ENCODE measurements at places on chromosomes 4 and X.

DNA sequence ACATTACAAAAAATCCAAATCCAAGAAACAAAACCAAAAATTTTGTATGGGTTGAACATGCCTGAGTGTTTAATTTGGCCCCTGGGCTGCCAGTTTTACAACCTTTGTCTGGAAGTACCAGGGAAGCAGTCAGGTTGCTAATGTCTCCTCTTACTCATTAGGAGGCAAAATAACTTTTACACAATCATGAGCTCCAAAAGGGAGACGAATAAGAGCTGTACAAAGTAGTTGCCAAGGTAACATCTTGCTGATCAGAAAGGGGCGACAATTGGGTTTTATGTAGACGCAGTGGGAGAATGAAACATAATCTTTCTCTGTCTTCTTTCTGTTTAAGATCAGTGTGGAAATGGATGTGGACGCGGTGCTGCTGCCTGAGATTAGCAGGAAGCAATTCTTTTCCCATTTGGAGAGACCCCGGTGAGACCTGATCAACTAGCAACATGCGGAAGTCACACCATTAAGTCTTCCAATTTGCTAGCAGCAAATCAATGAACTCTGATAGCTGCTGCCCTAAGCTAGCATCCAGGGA lies 90.7 kb upstream of the IGFBP7 start:
- no peak for DNase-seq

DNA sequence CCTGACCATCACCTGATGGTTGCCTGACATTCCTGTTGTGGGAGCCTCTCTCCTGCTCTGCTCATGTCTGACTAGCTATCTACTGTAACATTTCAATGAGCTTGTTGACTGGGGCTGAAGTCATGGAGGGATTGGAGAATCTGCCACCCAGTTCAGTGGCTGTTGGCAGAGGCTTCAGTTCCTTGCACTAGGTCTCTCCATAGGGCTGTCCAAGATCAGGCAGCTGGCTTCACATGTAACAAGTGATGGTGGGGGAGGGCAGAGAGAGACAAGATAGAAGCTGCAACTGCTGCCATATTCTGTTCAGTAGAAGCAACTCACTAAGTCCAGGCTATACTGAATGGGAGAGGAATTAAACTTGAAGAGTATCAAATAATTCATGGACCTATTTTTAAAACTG lies 14.1 kb upstream of the CCNI start:
- DNase-seq, result no peak

DNA sequence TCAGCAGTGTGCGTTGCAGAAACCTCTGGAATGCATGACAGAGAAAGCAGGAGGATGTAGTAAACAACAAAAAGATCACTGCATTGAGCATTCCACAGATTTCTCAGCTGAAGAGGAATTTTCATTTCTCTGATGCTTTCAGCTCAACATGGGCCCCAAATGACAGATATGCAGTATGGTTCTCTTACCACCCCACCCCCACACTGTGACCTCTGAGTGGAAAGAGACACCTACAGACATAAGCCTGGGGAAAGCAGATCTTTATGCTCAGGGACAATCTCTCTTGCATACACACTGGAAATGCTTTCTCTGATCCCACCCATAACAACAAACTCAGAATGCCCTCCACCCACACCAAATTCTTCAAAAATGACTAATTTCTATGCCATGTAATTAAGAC lies 983.7 kb upstream of the LCORL start:
- DNase-seq, result no peak

DNA sequence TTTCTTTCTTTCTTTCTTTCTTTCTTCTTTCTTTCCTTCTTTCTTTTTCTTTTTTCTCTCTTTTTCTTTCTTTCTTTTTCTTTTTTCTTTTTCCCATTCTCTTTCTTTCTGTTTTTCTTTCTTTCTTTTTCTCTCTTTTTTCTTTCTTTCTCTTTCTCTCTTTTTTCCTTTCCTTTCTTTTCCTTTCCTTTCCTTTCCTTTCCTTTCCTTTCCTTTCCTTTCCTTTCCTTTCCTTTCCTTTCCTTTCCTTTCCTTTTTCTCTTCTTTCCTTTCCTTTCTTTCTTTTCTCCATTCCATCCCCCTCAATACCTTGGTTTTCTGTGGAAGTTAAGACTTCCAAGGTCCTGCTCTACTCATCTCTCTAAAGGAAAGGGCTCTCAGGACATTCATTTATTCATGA lies 102.8 kb upstream of the CLNK start:
- no peak for DNase-seq

- DNase-seq, result no peak
Observed at GRCh38 chr4:141463678-141464077, 172.7 kb upstream of the IL15 start.

- DNase-seq, result no peak
Observed at GRCh38 chr4:128565565-128566186, 243.8 kb upstream of the JADE1 start.

GRCh38 chr4:179605196-179605595 lies 2163.0 kb upstream of the AGA start:
- DNase-seq, result no peak

GRCh38 chrX:106952538-106952937 lies 32.3 kb downstream of the CLDN2 start:
- DNase-seq, result no peak

DNA sequence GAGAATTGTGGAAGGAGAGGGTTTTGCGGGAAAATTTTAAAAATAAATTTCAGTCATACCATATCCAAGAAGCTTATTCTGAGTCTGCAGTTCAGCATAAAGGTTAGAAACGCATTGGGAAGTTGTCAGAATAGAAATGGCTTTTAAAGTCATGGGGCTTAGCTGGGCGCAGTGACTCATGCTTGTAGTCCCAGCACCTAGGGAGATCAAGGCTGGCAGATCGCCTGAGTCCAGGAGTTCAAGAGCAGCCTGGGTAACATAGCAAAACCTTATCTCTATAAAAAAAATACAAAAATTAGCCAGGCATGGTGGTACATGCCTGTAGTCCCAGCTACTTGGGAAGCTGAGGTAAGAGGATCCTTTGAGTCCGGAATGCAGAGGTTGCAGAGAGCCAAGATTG lies 3.9 kb upstream of the PLA2G12A start:
- DNase-seq, result no peak

DNA sequence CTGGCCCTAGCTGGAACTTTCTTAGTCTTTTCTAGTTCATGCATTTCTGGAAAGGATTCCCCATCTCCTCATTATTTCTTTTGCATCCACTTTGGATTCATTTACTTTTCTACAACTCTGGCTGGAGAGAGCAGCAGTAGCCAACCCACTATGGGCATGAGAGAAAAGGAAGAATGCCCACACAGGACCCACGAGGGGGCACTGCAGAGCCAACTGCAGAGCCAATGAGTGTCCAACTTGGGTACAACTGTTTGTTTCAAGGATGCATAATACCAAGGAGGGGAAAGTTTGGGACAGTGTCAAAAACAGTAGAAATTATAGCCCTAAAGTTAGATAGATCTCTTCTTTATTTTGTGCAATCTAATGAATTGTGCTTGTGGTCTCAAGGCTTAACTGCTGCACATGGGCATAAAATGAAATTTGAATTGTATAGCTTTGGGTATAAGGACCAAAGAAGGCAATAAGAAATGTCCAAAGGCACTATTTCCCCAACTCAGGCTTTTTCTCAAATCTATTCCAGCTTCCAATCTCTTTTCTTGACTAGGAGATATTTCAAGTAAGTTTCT lies 230.6 kb downstream of the NSUN7 start:
- no peak for DNase-seq

GRCh38 chr4:123826896-123827295 lies 430.3 kb downstream of the SPRY1 start:
- DNase-seq, result no peak

- no peak for DNase-seq
Observed at GRCh38 chr4:125760201-125760819, 445.6 kb downstream of the FAT4 start.

GRCh38 chr4:174490451-174490961 lies 31.8 kb downstream of the HPGD start:
- no peak for DNase-seq

- DNase-seq, result no peak
Observed at GRCh38 chrX:39716401-39716800, 381.4 kb downstream of the BCOR start.

- DNase-seq, result no peak
Observed at GRCh38 chr4:1130316-1131186, 17.2 kb upstream of the RNF212 start.

DNA sequence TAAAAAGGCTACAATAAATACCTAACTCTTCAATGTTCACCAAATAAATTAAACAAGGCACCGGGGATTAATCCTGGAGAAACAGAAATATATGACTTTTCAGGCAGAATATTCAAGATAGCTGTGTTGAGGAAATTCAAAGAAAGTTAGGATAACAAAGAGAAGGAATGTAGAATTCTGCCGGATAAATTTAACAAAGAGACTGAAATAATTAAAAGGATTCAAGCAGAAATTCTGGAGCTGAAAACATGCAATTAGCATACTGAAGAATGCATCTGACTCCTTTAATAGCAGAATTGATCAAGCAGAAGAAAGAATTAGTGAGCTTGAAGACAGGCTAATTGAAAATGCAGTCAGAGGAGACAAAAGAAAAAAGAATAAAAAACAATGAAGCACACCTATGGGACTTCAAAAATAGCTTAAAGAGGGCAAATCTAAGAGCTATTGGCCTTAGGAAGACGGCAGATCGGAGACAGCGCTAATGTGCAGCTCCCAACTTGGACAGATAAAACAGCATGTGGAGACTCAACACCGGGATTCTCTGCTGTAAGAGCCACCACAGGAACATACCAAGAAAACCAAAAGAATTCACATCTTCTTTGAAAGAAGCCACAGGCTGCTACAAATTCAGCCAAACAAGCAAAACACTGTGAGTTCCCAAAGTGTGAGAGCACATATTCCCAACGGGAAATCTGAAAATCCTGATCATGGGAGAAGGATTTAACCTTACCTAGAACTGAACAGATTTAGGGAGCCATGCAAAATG lies 1290.9 kb downstream of the PCDH18 start:
- no peak for DNase-seq

DNA sequence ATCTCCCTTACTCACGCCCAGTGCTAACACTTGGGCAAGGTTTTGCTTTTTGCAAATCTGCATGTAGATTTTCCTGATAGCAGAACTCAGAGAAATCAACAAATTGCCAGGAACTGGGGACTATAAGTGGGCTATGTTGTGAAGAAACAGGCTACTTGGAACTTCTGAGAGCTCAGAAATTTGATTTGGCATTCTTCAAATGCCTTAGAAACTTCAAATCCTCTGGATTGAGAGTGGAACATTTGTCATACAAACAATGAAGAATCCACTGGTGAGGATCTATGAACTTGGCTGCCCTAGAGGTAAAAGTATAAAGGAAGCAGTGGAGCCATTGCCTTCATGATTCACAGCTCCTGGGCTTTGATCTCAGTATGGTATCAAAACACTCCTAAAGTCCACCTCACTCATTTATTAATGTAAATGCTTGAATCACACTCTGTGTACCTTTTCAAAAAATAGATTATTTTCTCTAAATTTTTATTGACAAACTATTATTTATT lies 126.0 kb downstream of the GLRA3 start:
- DNase-seq, result no peak

- no peak for DNase-seq
Observed at GRCh38 chr4:140643571-140644055, 74.9 kb upstream of the UCP1 start.

GRCh38 chrX:15292861-15293260 lies 22.6 kb downstream of the ASB11 start:
- no peak for DNase-seq

GRCh38 chr4:32135642-32136041 lies 1415.5 kb downstream of the PCDH7 start:
- no peak for DNase-seq

DNA sequence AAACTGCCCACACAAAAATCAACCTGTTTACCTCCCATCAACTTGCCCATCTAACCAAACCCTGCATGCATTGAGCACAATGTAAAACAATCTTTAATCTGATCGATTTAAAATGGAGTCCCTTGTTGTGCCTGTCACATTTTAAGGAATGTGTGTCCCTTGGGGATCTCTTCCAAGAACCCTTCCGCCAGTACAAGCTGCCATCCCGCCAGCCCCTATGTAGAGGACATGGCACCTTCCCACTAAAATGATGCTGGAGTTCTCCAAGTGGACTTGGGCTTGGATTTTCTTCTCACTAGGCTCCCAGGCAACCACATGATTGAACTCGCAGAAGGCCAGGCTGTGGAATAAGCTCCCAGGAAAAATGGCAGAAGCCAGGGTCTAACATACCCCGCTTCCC lies 45.8 kb upstream of the ENPP6 start:
- DNase-seq, result no peak

DNA sequence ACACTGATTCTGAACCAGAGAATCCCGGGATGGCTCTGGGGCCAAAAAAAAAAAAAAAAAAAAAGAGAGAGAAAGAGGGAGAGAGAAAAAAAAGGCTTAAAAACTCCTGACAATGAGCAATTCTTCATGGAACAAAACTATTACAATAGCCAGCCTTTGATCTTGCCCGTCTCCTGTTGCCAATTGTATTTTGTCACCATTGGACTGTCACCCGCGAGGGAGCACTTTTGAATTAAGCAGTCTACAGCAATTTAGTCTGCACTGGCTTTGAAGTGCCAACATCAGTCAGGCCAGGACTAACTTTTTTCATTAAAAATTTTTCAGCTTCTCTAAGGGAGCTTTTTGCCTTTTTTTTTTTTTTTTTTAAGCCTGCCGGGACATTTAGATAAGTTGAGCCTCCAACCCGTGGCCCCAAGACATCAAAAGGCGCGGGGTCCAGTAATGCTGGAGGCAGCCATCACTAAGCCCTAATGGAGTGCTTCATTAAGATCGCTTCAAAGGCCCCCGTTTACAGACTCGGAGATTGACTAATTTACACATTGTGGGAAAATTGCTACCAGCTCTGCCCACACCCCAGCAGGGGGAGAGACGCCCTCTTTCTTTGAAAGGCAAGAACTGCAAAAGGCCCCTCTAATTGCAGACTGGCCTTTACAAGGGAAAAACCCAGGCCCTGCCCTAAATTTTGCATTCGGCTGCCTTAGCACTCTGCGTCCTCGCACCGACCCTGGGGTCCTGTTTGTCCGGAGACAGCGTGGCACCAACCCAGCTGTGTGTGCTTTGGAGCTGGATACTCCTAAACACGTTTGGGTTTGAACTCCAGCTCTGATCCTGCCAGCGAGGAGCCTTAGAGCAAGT lies 98.1 kb upstream of the MSX1 start:
- DNase-seq, result no peak

- no peak for DNase-seq
Observed at GRCh38 chr4:87068583-87069021, 133.8 kb downstream of the AFF1 start.

GRCh38 chr4:150117094-150117493 lies 38.8 kb downstream of the DCLK2 start:
- DNase-seq, result no peak

DNA sequence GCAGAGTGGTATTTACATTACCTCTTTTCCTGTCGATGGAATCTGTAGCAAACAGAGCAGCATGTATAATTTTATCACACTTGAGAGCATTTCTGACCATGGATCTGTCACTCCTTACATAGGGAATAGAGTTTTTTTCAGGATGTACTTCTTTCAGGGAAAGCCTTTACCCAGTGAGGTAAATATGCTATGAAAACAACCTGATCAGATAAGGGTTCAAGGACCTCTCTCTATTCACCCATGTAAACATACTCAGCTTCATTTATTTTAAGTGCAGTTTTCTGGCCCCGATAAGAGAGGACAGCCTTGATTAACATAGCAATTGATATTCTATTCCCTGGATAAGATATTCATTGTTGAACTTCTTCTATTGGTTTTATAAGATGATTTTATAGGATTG lies 87.3 kb upstream of the ESX1 start:
- DNase-seq, result no peak

- no peak for DNase-seq
Observed at GRCh38 chr4:172777729-172778431, 390.7 kb upstream of the GALNT7 start.
